Stimulated activated CD8-positive, alpha-beta memory T cell treated with anti-CD3 and anti-CD28 coated beads, Interleukin-15, amount 100 ng/mL, for 1 hour (primary cell): ENCODE measurements at places on chromosomes 1 and 21.
A peak's percentile ranks its signal among the peaks of the same experiment; 100 is the strongest.

- no peak for DNase-seq
Measured at GRCh38 chr1:153763365-153764225, 11.6 kb upstream of the SLC27A3 start.

DNA sequence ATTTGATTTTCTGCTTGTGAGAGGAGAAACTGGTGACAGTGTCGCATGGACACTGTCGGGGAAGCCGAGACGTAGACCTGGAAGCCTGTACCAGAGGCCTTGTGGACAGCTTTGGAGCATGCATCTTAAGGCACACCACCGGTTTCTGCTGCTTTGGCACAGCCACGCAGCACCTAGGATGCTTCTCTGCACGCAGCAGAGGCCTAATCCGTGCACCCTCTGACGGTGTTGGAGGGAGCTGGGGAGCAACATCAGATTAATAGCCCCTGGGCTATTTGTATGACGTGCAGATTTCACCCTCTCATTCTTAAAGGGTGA lies 30.3 kb downstream of the TEX35 start:
- DNase-seq = no peak

DNA sequence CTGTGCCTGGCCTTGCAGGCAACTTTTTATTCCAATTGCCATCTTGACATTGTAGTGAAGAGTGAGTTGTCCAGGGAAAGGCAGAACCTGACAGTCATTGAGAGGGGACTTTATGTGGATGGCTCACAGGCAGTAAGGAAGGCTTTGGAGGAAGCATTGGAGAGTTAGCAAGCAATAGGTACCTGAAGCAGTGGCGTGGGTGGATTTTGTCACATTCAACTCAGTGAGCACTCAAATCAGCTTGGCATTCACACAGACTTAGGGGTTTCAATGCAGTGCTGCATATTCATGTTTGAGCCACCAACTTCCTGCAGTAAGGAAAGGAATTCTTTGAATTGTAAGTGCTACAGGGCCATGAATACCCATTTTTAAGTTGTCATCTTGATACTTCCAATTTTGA lies 69.0 kb downstream of the AK4 start:
- DNase-seq = no peak

- DNase-seq = no peak
Measured at GRCh38 chr1:24619376-24619775, 23.7 kb upstream of the SRRM1 start.

GRCh38 chr1:81032374-81032773 lies 768.4 kb upstream of the ADGRL2 start:
- no peak for DNase-seq

- no peak for DNase-seq
Measured at GRCh38 chr1:42431514-42431913, 24.3 kb downstream of the ZMYND12 start.

DNA sequence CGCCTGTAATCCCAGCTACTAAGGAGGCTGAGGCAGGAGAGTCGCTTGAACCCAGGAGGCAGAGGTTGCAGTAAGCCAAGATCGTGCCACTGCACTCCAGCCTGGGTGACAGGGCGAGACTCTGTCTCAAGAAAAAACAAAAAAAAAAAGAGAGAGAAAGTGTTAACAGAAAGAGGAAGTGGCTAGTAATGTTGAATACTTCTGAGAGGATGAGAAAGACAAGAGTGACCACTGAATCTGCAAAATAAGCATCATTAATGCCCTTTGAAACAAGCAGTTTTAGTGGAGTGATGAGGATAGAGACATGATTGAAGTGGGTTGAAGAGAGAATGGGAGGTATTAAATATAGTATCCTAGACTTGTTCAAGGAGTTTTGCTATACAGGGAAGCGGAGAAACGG lies 11.7 kb downstream of the MPZ start:
- DNase-seq = no peak

DNA sequence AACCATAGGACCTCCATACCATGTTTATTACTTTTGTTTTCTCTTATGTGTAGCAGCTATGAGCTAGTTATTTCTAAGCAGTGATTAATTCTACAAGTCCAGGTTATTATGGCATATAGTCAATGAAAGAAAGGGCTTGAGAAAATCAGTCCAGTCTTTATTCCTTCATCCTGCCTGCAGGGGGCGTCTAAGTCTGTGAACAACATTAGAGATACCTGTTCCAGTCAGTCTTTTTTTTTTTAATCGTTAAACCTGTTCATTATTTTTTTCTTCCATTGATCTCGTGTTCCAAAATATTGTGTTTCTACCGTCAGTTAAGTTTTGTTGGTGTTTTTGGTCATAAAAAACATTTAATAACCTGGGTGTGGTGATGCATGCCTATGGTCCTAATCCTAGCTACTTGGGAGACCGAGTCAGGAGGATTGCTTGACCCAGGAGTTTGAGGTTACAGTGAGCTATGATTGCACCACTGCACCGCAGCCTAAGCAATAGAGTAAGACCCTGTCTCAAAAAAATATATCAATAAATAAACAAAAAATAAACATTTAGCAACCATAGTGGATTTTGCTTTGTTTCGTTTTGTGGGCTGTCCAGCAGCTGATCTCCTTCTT lies 29.4 kb upstream of the CD2 start:
- DNase-seq = peak; percentile 73

DNA sequence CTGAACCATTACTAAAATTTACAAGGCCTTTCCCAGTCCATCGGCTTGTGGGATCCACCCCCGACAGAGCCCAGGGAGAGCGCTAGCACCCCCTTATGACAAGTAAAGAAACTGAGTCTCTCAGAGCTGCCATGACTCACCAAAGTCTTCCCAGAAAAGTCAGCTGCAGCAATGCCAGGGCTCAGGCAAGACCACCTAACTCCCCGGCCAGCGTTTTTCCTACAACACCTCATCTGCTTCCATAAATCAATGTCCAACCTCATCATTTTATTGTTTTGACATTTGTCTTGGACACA lies 15.0 kb downstream of the DHCR24 start:
- no peak for DNase-seq

DNA sequence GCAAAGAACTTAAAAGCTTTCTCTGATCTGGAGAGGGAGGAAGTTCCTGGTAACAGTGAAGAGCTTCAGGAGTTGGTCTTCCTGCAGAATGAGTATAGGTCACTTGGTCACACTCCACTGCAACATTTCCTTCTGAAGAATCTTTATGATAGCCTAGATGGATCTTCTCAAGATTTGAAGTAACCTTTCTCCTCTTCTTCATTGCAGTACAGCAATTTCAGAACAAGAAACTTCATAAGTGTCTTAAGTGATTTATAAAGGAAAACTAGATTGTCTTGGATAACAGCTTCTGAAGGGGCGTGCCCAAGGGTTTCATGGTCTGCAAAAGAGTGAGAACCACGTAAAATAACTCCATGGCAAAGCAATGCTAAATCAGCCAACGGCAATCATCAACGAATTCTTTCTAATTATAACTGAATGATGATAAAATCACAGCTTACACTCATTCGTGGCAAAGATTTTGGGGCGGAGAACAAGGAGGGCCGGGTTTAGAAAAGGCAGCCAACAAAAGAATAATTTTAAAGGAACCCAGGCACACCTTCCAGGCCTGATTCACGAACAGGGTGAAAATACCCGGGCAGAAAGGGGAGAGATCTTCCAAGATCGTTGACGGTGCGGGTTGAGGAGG lies 53.9 kb upstream of the ASPM start:
- no peak for DNase-seq

- DNase-seq = no peak
Measured at GRCh38 chr1:47875036-47875435, 122.1 kb downstream of the TRABD2B start.

DNA sequence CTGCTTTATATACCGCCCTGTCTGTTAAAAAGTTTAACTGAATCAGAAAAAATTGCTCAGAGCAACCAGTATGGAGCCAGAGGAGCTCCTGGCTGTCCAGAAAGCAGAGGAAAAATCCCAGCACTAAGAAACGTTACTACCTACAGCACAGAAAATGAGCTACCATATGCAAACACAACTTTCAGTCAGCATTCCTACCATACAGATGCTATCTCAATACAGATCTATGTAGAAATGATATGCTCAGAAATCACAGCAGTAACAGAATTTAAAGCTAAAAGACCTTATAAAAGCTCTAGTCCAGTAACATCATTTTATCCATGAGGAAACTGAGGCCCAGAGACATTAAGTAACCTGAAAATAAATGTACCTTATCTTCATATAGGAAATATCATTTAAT lies 38.7 kb downstream of the PCNX2 start:
- DNase-seq = no peak

DNA sequence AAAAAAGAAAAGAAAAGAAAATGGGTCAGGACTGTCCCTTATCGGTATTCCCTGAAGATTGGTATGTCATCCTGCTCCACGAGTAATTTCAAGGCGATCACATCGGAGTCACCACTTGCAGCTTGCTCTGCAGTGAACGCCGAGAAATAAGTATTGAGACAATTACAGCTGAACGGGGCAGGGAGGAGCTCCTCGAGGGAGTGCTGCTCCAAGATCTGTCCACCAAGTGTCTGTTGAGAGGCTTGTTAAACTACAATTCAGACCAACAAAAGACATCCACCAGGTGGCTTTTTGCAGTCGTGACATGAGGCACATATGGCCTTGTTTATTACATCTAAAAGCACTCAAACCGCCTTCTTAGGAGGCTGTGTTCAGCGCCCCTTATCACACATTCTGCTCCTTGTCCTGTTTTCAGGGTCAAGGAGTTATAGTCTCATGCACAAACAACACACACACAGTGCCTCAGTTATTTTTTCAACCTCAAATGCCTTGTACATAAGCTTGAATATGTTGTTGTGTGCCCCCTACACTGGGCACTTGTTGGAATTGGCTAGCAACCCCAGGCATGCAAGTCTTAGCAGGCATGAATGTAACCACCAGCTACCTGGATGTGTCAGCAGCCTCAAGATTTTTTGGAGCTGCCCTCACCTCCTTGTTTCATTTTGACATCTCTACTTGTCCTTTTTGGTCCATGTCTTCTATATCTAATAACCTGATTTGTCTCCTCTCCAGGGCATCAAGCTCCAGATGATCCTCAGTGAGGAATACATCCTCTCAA lies 13.0 kb upstream of the CD48 start:
- no peak for DNase-seq

- DNase-seq = no peak
Measured at GRCh38 chr1:92551916-92552315, 65.2 kb upstream of the GFI1 start.

DNA sequence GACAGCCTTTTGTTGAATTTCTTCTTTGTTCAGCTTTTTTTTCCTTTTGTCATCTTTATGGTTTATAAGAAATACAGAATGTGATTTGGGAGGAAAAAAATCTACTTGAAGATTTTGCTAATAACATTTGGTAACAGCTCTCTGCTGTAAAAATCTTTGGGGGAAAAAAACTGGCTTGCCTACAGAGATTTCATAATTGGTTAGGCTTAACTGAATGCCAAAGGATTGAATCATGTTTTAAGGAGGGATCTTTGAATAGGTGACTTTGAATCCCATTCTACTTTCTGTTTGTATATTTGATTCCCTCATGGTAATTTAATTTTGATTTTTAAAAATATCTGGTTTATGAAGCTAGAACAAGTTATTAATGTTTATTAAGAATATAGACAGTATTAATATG lies 3.2 kb downstream of the BTF3L4 start:
- DNase-seq = no peak

DNA sequence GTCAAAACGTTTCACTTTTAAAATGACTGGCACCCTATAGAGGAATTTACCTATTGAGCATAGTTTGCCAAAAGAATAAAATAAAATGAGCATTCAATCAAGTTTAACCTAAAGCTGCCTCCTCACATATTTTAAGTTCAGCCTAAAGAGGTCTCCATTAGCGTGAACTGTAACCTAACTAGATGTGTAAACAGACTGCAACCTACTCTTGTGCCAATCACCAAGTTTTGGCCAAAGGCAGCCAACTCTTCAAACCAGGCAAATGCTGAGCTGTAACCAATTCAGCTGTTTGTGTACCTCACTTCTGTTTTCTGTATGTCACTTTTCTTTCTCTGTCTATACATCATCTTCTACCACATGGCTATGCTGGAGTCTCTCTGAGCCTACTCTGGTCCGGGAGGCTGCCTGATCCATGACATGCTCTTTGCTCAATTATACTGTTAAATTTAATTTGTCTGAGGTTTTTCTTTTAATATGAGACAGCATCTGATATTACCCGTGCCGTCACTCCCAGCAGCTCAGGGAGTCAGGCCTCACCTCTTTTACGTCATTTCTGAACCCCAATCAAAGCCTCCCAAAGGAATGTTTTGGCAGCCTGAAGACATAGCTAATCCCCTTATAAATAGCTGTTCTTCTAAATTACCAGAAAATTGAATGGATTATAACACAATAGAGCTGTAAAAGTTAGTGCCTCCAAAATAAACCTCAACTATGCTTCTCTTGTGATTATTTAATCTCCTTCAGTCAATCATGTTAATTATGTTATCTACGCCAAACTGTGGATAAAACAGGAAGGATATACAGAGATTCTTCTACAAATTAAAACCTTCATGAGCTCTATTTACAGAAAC lies 81.0 kb upstream of the NR5A2 start:
- no peak for DNase-seq

DNA sequence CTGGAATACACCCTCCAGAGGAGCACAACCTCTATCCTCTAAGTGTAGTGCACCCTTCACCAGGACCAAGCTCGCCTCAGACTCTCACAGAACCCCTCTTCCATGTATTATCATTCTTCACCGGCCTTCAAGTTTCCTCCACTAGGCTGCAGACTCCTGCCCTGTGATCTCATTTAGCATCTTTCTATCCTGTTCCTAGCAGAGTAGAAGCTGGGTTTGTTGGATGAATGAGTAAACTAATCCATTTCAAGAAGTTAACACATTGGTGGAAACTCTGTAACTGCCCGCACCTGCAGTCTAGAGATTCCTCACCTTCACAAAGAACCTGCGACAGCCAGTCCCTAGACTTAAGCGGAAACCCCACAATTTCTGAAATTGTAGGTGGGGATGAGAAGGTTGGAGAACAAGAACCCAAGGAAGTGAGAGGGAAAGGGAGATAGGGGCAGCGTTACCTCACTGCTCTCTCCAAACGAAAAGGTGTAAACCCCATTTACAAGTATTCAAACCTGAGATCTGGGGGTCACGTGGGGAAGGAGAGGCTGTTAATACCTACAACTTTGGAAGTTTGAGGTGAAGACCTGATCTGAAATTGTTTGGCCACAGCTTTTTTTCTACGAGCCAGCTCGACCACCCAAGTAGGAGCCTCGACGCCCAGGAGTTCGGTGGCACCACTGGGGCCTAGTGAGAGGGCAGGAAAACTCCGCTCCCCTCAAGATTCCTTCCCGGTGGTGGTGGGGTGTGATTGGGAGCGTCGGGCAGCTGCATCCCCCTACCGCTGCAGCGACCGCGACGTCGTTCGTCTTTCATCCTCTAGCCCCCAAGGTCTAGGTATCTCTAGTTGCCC lies 1.2 kb downstream of the PTPN14 start:
- DNase-seq = no peak
